ENCODE measurements at places on chromosomes 2 and 18.

DNA sequence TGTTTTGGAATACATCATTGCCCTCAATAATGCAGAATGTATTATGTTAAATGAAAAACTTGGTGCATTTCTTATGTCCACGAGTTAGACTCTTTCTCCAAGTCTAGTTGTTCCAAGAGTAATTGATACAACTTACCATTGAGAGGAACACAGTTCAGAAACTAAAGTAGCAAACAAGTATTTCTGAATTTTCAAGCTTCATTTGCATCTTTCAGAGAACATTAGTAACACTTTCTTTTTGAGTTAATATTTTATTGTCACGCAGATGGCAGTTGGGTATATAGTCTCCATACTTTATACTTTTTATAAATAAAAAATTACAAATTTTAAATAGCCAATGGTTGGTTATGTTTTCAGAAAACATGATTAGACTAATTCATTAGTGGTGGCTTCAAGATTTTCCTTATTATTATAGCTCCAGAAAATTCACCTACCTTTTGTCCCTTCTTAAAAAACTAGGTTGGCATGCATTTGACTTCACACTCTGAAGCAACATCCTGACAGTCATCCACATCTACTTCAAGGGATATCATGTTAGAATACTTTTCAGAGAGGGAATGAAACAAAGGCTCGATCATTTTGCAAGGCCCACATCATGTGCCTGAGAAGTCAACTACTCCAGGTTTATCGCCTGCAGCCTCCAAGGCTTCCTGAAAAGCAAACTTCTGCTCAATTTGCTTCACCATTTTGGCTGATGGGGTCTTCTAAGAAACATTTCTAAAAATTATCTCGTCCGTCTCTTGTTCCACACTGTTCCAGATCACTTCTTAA is 29.9 kb downstream of the LYPD6B start:
- DNase-seq = no peak

- DNase-seq = no peak
Observed at GRCh38 chr2:216578325-216578724, 54.9 kb upstream of the IGFBP2 start.

GRCh38 chr18:62109676-62110075 is 77.2 kb downstream of the PIGN start:
- DNase-seq = no peak

GRCh38 chr2:227376656-227377396 is 2.3 kb downstream of the TM4SF20 start:
- DNase-seq = no peak

DNA sequence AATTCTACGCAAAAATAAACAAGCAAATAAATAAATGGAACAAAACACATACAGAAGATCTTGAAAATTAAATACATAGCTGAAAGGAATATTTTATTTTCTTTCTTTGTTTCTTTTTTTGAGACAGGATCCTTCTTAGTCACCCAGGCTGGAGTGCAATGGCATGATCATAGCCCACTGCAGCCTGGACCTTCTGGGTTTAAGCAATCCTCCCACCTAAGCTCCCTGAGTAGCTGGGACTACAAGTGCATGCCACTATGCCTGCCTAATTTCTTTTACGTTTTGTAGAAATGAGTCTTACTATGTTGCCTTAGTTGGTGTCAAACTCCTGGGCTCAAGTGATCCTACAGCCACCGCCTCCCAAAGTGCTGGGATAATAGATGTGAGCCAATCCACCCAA is 44.6 kb upstream of the ACTR3 start:
- no peak for DNase-seq

GRCh38 chr2:148552675-148553331 is 91.7 kb upstream of the EPC2 start:
- peak; percentile 28 for DNase-seq

- no peak for DNase-seq
Observed at GRCh38 chr18:38481576-38481975, 916.0 kb upstream of the CELF4 start.

GRCh38 chr2:16038621-16039020 is 98.3 kb downstream of the MYCN start:
- DNase-seq = no peak

Data from inflammatory macrophage treated with lipopolysaccharide for 1 hour (primary cell).